Amygdala (tissue), 56 donors: ENCODE measurements at places on chromosomes 13 and 19.

DNA sequence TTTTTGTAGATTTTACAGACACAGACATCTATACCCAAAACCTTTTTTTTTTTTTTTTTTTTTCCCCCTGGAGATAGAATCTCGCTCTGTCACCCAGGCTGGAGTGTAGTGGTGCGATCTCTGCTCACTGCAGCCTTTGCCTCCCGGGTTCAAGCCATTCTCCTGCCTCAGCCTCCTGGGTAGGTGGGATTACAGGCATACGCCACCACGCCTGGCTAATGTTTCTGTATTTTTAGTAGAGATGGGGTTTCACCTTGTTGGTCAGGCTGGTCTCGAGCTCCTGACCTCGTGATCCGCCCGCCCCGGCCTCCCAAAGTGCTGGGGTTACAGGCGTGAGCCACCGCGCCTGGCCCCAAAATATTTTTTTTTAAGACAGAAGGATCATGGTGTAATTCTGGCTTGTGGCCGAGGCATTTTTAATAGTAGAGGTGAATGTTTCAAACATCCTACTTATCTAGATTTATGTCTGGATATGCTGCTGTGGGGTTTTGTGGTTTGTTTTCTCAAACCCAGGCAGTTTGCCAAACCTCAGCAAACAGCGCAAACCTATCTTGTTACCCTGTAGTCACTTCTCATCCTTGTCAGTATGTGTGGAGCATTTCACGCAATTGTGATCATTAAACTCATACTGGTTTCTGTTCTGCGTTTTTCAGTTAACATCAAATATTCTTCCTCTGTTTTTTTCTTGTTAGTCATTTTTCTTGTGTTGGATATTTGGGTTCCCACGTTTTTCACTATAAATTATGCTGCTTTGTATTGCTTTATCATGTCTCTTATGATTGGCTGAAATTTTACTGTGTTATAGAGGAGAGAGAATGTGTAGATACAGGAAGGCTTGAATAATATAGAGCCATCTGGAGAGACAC lies 36.2 kb upstream of the GARRE1 start:
- no peak for DNase-seq

GRCh38 chr19:51047031-51047335 lies 12.2 kb upstream of the KLK12 start:
- no peak for DNase-seq

DNA sequence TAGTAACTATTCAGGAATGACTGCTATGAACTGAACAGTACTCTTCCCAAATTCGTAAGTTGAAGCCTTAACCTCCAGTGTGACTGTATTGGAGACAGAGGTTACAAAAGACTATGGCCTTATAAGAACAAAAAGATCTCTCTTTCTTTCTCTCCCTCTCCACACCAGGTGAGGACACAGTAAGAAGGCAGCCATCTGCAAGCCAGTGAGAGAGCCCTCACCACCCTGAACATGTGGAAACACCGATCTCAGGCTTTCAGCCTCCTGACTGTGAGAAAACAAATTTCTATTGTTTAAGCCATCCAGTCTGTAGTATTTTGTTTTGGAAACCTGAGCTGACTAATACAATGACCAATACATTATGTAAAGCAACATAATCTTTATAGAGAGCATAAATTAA lies 888.9 kb downstream of the SLITRK1 start:
- no peak for DNase-seq

DNA sequence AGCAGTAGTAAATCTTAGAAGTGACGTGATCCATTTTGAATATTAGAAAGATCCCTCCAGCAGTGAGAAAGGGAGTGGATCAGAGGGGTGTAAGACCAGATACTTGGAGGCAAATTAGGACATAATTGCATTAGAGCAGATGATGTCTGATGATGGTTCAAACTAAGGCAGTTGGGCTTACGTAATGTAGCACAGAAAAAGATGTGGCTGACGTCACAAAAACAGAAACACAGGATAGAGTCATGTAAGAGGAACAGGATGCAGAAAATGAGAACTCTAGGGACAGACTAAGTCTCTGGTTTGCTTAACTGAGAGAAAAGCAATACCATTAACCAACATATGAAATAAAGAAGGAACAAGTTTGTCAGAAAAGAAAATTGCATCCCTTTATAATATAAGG lies 392.5 kb upstream of the DACH1 start:
- DNase-seq = no peak

DNA sequence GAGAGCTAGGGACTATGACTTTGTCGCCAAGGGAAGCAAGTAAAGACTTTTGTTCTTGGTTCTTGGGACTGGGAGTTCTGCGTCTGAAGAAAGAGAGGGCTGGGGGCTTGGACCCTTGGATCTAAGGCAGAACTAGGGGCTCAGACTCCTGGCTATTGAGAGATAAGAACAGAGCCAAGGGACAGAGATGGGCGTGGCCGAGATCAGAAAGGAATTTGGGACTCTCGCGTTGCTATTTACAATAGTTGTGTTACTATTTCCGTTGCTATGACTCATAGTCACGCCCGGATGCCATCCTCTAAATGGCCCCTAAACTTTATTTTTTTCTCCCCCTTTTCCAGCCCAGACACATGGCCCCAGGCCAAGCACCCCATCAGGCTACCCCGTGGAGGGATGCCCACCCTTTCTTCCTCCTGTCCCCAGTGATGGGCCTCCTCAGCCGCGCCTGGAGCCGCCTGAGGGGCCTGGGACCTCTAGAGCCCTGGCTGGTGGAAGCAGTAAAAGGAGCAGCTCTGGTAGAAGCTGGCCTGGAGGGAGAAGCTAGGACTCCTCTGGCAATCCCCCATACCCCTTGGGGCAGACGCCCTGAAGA lies 759 bp downstream of the PPP1R15A start:
- DNase-seq = no peak

GRCh38 chr13:37526710-37527473 lies 71.7 kb downstream of the POSTN start:
- no peak for DNase-seq

GRCh38 chr13:33918199-33918932 lies 100.4 kb downstream of the RFC3 start:
- no peak for DNase-seq

- no peak for DNase-seq
Measured at GRCh38 chr13:37417060-37417441, 181.5 kb downstream of the POSTN start.

DNA sequence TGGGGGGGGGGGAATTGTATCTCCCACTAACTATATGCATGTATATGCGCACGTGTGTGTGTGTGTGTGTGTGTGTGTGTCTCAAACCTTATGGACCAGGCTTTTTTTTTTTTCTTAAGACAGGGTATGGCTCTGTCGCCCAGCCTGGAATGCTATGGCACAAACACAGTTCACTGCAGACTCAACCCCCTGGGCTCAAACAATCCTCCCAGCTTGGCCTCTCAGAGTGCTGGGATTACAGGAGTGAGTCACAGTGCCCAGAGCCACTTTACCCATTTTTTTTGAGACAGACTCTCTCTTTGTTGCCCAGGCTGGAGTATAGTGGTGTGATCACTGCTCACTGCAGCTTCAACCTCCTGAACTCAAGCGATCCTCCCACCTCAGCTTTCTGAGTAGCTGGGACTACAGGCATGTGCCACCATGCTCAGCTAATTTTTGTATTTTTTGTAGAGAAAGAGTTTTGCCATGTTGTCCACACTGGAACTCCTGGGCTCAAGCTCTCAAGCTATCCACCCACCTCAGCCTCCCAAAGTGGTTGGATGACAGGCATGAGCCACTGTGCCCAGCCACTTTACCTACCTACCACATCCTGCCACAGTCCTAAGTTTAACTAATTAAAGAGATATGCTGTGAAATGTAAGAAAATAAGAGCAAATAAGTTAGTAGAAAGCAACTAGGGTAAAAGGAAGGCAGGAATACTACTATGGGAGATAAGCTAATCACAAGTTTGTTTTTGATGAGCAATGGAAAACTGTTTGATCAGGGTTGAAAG lies 2.4 kb downstream of the ZMYM5 start:
- no peak for DNase-seq
